Trophoblast cell (in vitro differentiated cells and primary cell): ENCODE measurements at places on chromosomes 3 and 15.

DNA sequence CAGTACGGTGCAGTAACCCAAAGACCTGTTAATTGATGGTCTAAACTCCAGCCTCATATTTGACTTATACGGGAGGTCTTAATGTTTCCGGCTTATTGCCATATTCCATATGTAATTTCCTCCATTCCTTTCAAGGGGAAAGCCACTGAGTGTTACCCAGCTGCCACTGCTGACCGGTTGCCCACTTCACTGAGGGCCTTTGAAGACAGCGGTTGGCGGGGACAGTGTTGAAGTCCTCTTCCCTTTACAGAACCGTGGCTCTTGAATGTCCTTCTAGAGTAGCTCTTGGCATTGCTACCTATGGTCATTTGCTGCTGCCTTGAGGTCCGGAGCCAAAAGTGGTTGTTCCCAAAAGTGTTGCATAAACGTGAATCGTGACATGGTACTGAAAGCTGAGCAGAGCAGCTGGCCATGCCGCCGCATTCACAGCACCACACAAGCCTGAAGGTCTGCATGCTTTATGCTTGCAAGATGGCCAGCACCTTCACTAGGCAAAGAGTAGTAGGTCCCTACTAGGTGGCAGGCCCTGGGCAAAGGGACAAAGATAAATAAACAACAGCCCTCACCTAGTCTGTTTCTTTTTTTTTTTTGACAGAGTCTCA lies 51.7 kb upstream of the CTDSPL start:
- no peak for DNase-seq
- no peak overlapping the region for H3K27ac ChIP-seq
- no peak overlapping the region for H3K4me3 ChIP-seq
- H3K4me1 ChIP-seq: no peaks in the 10 kb centered on the region
- H3K27me3 ChIP-seq: no peaks in the 10 kb centered on the region
- H3K36me3 ChIP-seq: no peaks in the 10 kb centered on the region

DNA sequence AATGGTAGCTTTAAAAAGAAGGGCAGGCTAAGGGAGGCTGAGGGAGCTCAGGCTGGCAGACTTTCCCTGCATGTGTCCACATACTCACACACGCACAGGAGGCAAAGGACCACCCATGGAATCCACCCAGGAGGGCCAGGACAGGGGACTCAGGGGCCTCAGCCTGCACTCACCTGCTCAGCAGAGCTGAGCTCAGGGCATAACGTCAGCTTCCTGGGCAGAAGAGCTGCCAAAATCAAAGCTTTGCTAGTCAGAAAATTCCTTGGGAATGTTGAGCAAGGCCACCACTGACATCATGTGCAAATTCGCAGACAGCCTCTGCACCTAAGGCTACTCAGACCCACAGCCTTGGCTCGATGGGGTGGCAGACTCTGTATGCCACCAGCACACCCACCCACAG lies 16.4 kb upstream of the ALAS1 start:
- no peaks in the 10 kb centered on the region for H3K36me3 ChIP-seq
- no peak overlapping the region for H3K4me3 ChIP-seq
- peak; percentile 85 for DNase-seq
- H3K4me1 ChIP-seq: peaks cover 20% of the 10 kb centered on the region

DNA sequence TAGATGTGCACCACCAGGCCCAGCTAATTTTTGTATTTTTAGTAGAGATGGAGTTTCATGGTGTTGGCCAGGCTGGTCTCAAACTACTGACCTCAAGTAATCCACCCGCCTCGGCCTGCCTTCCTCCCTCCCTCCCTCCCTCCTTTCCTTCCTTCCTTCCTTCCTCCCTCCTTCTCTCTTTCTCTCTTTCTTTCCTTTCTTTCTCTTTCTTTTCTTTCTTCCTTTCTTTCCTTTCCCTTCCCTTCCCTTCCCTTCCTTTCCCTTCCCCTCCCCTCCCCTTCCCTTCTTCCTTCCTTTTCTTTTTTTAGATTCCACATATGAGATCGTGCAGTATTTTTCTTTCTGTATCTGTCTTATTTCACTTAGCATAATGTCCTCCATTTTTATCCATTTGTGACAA lies 81.3 kb downstream of the FAM81A start:
- H3K4me1 ChIP-seq: no peaks in the 10 kb centered on the region
- no peaks in the 10 kb centered on the region for H3K27me3 ChIP-seq
- no peak overlapping the region for H3K27ac ChIP-seq

GRCh38 chr3:119794971-119795612 lies 13.2 kb downstream of the NR1I2 start:
- H3K4me3 ChIP-seq: no peak overlapping the region
- H3K4me1 ChIP-seq: peaks cover 14% of the 10 kb centered on the region
- peak overlapping the region; percentile 59 for H3K27ac ChIP-seq
- no peaks in the 10 kb centered on the region for H3K27me3 ChIP-seq
- DNase-seq: peak; percentile 80

DNA sequence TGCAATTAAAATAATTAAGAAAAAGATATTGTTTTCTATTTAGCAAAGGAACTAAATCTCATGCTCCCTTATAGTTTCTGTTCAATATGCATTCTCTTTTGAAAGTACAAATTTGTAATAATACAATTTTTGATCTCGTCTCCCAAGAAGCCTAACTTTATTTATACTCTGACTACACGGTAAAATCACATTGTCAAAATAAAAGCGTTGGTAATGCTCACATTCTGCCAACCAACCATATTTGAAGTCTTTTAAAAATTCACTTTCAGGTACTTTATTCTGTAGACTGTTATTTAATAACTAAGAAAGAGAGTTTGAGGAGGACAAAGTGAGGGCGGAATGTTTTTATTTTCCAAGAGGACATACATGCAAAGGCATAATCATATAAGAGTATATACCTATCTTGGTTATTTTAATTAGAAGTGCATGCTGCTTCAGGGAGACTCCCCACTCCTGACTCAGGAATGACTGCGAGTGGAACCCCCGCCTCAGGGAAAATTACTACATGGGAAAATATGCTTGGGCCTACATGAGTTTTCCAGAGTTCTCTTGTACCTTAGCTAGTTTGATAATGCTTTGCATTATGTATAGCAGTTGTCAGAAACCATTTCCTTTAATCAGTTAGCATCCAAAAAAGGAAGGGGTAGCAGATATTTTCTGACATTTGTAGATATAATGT lies 19.3 kb downstream of the MBNL1 start:
- H3K27ac ChIP-seq: no peak overlapping the region
- no peaks in the 10 kb centered on the region for H3K4me1 ChIP-seq
- peak; percentile 57 for DNase-seq
- no peaks in the 10 kb centered on the region for H3K36me3 ChIP-seq
- H3K4me3 ChIP-seq: no peak overlapping the region
